CD4-positive, alpha-beta T cell (primary cell): ENCODE measurements at places on chromosomes 4 and X.
A peak's percentile ranks its signal among the peaks of the same experiment; 100 is the strongest.

GRCh38 chr4:82614838-82615449 is 53.2 kb upstream of the TMEM150C start:
- DNase-seq = no peak

- DNase-seq = no peak
Observed at GRCh38 chr4:185212581-185212980, 3.2 kb downstream of the SNX25 start.

DNA sequence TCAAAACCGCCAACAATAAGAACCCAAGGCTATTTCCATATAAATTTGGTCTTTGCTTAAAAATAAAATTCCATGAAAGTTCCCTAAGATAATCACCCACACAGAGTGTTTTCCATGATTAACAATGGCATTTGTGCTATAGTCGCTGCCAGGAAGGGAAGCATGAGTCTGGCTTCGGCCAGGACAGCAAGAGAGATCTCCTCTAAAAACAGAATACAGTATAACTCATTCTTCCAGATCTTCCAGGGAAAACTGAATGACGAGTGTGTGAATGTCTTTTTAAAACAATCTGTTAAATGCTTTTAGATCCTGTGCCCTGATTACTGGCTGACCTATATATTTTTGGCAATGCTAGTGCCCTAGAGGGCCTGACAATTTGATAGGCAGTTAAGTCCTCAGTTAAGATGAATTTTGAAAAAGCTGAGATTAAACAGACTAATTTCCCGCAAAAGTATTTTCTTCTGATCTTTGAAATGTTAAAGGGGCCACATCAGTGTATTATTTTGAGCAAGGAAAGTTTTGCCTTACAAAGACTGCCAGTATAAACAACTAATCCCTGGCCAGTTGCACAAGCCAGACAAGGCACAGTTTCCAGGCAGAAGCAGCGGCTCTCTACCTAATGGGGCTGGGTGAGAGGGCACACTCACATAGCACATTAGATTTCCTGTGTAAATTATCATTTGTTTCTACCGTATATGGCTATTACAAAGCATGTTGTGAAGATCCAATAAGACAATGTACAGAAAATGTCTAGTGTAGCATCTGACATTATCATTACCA is 127.3 kb downstream of the DCHS2 start:
- DNase-seq = no peak

GRCh38 chrX:37405956-37406355 is 56.8 kb downstream of the PRRG1 start:
- no peak for DNase-seq

DNA sequence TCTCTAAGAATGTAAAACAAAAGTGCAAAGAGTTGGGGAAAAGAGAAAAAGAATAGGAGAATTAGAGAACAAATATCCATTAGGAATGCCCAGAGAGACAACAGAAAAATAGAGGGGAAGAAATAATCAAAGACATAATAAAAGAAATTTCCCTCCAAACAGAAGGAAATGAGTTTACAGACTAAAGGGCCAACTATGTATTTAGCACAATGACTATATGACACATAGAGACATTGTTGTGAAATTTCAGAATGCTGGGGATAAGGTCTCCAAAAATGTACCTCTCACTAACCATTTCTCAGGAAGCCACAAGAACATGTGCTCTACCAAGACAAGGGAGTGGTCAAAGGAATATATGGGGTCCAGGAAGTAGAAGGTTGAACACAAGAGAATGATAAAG is 121.0 kb upstream of the ACSL4 start:
- DNase-seq = no peak

DNA sequence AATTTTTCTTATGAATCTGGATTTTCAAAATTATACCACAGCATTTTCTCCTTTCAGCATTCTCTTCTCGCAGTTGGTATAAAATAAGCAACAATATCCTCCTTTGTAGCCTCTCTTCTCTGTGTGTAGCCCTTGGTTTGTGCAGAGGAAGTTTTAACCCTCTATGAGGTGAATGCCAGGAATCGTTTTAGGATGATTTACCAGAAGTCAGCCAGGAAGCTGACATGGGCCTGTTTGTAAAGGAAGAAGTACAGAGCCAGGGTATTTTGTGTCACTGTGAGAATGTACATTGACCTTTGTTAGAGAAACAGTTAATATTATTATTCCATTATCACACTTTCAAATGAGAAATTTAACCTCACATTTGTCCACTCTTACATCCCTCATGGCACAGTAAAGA is 88.9 kb upstream of the RPL34 start:
- no peak for DNase-seq

- no peak for DNase-seq
Observed at GRCh38 chr4:121943941-121944340, 7.9 kb downstream of the TRPC3 start.

DNA sequence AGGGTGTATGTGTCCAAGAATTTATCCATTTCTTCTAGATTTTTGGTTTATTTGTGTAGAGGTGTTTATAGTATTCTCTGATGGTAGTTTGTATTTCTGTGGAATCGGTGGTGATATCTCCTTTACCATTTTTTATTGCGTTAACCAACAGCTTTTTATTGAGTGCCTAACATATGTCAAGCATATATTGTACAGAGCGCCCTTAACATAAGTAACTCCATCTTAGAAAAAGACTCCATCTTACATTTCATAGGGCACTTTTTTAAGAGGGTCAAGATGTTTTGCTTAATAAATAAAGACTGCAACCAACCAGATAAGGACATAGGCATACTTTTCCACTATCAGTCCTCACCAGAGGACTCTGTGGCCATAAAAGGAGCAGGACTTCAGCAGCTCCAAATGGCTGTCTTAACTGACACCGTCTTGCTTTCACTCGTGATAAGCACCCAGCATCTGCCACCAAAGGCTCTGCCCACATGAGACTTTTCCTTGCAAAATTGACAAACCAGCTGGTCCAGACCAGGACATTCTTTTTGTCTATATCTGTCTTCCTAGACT is 75.0 kb downstream of the HS6ST2 start:
- no peak for DNase-seq

DNA sequence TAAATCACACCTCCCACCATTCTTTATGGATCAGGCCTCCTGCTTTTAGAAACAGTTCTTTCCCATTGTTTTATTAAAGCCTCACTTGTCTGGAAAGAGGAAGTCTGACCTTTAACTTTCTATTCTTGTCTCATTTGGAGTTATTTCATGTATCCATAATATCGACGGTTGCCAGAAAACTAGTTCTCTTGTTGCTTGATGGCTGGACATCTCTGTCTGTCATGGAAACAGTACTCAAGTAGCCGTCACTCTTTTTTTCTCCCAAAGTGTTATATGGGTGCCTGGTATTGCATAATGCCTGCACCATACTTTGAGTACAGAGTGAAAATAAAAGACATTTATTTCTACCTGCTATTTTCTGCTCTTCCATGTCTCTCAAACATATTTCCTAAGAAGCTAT is 61.4 kb downstream of the PHEX start:
- DNase-seq = no peak

- DNase-seq = no peak
Observed at GRCh38 chrX:17192106-17192505, 182.9 kb upstream of the NHS start.

- no peak for DNase-seq
Observed at GRCh38 chrX:13893826-13894225, 76.9 kb upstream of the GPM6B start.

DNA sequence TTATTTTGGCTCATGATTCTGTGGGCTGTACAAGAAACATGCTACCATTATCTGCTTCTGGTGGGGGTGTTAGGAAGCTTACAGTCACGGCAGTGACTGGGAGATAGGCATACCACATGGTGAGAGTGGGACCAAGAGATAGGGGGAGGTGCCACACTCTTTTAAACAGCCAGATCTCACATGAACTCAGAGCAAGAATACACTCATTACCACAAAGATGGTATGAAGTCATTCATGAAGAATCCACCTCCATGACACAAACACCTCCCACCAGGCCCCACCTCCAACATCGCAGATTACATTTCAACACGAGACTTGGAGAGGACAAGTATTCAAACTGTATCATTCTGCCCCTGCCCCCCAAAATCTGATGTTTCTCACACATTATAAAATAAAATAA is 2396.7 kb downstream of the PCDH7 start:
- DNase-seq = no peak

GRCh38 chr4:6658597-6659075 is 18.2 kb downstream of the MRFAP1 start:
- peak; percentile 45 for DNase-seq

- DNase-seq = no peak
Observed at GRCh38 chr4:102454268-102454667, 46.9 kb upstream of the NFKB1 start.

DNA sequence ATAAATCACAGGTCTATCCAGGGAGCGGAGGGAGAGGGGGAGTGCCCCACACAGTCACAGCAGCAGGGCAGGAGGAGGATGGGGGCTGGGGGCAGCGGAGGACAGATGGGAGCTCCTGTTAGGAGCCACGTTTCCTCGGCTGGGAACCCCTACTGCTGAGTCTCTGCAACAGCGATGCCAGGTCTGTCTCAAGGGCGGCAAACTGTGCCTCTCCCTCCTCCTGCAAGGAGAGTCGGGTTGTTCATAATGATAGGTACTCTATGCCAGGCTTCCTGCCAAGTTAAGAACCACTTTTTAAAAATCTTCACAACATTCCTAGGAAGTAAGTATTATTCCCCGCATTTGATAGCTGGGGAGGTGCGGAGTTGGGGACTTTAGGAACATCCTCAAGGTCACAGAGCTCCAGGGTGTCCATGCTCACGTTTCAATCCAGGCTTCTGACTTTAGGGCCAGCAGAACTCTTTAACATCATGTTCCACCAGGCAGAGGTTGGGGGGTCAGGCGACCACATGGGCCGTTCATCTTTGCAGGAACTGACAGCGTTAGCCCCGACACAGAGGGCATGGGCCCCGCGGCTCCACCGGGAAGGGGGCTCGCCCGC is 98.3 kb upstream of the MAML3 start:
- no peak for DNase-seq

DNA sequence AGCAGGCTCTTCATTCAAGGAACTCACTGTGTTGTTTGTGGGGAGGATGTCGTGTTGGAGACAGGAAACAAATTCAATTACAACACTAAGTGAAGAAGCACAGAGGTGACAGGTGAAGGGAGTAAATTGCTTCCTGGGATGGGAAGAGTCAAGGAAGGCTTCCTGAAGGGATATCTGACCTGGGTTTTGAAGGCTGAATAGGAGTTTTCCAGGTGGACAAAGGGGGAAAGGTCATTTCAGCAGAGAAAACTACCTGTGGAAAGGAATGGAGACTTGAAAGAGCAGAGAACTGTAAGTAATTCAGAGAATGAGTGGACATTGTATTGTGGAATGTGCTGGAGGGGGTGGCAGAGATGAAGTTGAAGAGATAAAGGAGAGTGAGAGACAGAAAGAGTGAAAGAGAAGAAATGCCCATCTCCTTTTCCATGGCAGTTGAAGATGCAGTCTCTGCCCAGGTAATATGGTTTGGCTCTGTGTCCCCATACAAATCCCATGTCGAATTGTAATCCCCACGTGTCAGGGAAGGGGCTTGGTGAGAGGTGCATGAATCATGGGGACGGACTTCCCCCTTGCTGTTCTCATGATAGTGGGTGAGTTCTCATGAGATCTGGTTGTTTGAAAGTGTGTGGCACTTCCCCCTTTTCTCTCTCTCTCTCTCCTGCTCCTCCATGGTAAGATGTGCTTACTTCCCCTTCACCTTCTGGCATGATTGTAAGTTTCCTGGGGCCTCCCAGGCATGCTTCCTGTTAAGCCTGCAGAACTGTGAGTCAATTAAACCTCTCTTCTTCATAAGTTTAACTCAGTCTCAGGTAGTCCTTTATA is 205.7 kb upstream of the BCOR start:
- no peak for DNase-seq

DNA sequence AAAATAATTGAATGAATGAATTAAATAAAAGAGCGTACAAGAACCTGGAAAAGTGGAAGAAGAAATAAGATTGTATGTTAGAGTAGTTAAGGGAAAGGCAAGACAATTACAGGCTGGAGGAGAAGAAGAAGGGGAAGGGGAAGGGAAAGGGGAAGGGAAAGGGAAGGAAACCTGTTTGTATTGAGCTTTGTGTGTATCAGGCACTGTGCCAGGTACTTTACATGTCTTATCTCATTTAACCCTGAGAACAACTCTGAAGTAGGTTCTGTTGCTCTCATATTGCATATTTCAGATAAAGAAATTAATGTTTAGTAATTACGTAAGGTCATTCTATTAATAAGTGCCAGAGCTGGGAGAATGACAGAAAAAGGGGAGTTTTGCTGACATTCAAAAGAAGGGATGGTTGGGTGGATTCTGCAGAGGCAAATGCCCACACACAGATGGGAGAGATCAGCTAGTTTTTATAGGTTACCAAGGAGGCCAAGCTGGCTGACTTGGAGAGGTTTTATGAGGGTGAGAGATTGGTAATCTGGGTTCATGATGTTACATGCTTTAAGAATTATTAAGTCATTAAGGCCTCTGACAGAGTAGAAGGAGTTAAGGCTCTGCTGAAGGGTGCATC is 92.3 kb upstream of the LCORL start:
- DNase-seq = no peak

DNA sequence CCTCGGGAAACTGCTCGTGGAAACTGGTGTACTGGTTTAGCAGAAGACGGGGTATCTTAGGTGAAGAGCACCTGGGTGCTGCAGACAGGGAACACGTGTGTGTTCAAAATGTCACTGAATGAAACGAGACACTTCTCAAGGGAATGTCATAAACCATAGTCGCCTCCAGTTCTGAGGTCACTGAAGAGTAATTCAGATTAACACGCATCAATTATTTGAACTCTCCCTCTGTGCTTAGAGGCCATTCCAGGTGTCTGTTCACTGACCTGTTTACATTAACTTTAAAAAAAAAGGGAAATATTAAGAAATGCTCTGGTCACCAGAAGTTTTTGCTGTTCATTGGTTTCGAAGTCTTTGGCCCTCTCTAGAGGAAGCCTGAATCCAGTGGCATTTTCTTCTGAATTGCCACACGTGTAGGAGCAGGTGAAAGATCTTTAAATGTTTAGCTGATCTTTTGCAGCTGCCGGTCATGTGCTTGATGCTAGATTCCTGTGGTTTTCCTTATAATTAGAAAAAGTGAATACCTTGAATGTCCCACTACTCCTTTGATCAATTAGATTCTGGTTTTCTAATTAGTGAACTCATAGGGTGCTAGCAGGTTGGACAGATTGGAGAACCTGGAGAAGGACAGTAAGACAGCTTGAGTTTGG is 330.5 kb downstream of the ARHGAP10 start:
- no peak for DNase-seq

DNA sequence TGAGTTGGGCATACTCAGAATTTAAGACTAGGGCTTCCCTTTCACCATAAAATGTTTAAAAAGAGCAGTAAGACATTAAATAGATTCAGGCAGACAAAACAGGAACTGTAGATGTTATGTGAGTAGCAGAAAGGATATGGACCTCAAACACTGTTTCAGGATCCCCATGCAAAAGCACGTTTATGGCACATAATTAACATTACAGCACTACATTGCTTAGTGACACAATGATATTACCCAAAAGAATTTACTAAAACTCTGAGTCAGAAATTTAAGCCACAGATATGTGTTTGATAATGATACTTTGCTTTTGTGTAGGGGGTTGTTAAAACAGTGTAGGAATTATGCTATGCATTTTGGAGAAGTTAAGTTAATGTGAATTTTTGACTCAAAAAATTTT is 266.3 kb downstream of the PDGFC start:
- no peak for DNase-seq
